ENCODE measurements at places on chromosomes 1 and 21. TPM values are rescaled to one million over a fixed set of nuclear protein-coding genes. Genes with fewer than 3 reads are reported as not detected.

The GJA5 gene
- 77.2 TPM for total RNA-seq

The C1orf226 gene
- 5.5 TPM for total RNA-seq

The HDAC1 gene
- total RNA-seq = 55.5 TPM

The ILF2 gene
- total RNA-seq = 70.6 TPM

GRCh38 chr1:17611991-17612390 is 72.5 kb downstream of the ARHGEF10L start:
- no peak for DNase-seq

GRCh38 chr1:43451701-43452532 is 1.8 kb downstream of the HYI start:
- DNase-seq = no peak

- DNase-seq = peak; percentile 76
Observed at GRCh38 chr1:172662464-172663109, 3.7 kb downstream of the FASLG start.

GRCh38 chr21:45573452-45574035 is 31.3 kb upstream of the SLC19A1 start:
- peak; percentile 35 for DNase-seq

DNA sequence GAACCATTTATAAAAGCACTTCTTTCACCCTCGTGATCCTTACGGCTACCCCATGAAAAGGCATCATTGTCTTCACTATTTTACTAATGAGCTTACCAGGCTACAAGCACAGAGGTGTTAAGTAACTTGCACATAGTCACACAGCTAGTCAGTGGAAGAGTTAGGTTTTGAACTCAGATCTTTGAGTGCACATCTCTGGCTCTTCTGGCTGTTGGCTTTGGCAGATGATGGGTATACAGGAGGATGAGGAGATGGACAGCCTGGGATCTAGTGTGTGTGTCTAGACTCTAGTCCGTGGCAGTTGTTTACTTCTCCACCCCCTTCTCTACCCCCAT is 11.6 kb downstream of the VANGL2 start:
- no peak for DNase-seq

All from aorta (tissue), 5 donors.